GM20000 (cell line): ENCODE measurements at places on chromosomes 12 and 14.

DNA sequence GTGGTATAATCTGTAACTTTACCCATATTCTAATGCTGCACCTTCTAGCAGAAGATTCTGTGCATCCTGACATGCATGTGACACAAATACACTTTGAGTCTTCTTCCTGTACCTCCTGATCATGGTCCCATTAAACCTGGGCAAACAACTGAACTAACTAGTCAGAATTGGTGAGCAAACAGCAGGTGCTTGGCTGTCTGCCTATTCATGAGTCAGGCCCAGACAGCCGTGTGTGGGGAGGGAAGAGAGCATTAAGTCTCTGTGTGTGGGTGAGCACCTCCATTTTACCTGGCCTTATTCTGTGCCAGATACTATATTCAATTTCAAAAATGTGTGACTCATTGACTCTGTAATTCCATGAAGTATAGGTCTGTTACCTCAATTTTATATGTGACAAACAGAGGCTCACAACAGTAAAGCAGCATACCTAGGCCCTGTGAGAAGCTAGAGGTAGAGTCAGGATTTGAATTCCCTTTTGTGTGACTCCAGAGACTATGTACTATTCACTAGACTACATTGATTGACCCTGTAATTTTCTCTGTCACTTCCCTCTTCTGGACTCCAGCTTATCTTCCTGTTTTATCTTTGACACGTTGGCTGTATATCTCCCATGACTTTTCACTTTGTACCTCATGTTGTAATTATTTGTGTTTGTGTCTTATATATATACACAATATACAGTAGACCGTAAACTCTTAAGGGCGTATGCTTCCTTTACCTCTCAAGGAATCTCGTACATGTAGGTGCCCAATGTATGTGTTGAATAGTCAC lies 32.2 kb downstream of the SUSD6 start:
- DNase-seq: no peak

DNA sequence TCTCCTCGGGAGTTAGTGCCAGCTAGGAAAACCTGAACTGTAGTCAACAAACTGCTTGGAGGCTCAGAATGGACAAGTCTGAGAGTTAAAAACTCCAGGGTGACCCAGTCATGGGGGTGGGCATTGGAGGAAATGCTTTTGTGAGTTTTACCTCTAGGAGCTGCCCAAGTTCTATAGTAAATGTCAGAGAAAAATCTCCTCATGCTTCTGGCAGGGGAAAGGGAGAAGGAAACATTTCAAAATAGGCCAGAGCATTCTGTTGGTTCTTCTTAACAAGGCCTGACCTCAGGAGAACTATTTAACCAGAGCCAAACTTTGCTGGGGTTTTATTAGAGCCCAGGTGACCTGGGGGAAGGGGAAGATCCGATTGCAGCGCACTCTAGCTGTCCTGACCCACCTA lies 12.3 kb downstream of the NINJ2 start:
- no peak for DNase-seq

GRCh38 chr12:132429946-132430643 lies 59.9 kb upstream of the FBRSL1 start:
- DNase-seq: peak; percentile 85

DNA sequence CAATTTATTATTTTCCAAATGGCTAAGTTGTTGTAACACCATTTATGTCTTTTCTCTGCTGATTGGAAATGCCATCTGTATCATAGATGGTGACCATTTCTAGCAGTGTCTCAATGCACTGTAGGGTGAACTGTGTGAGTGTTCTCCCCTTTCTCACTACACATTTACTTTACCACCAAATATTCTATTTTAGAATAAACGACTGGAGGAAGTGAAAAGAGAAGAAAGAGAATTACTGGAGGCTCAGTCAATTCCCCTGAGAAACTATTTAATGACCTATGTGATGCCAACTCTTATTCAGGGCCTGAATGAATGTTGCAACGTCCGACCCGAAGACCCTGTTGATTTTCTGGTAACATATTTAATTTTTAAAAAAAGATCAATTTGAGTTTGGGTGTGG lies 15.5 kb upstream of the PAPOLA start:
- no peak for DNase-seq

DNA sequence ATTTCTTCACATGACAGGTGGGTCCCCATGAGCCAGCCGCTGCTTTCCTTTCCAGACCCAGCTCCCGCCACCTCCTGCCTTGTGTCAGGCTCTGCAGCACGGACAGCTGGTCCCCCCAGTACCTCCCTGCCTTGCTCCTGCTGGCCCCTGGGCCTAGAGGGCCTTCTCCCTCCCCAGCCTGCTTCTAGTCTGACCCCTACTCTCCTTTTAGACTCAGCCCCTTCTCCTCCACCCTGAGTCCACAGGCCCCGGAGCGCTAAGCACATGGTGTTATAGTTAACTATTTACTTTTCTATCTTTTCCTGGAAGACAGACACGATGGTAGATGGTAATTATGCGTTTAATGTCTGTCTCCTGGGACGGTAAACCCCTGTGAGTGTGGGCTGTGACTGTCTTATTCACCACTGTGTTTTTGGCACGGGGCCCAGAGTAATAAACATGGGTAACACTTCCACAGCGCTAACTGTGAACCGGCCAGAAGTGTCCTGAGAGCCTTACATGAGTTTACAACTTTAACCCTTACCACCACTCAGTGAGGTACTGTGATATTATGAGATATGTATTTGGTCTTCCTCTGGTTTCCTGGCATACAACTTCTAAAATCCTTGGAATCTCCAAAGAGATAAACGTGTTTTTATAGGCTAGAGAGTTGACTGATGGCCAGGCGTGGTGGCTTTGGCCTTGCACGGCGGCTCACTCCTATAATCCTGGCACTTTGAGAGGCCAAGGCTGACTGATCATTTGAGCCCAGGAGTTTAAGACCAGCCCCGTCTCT lies 41.2 kb downstream of the DGLUCY start:
- DNase-seq: no peak

- DNase-seq: no peak
Observed at GRCh38 chr14:68661226-68662225, 131.3 kb downstream of the ZFP36L1 start.

- no peak for DNase-seq
Observed at GRCh38 chr12:6978611-6979011, 7.9 kb downstream of the EMG1 start.

GRCh38 chr14:35470755-35471154 lies 63.2 kb upstream of the INSM2 start:
- no peak for DNase-seq

DNA sequence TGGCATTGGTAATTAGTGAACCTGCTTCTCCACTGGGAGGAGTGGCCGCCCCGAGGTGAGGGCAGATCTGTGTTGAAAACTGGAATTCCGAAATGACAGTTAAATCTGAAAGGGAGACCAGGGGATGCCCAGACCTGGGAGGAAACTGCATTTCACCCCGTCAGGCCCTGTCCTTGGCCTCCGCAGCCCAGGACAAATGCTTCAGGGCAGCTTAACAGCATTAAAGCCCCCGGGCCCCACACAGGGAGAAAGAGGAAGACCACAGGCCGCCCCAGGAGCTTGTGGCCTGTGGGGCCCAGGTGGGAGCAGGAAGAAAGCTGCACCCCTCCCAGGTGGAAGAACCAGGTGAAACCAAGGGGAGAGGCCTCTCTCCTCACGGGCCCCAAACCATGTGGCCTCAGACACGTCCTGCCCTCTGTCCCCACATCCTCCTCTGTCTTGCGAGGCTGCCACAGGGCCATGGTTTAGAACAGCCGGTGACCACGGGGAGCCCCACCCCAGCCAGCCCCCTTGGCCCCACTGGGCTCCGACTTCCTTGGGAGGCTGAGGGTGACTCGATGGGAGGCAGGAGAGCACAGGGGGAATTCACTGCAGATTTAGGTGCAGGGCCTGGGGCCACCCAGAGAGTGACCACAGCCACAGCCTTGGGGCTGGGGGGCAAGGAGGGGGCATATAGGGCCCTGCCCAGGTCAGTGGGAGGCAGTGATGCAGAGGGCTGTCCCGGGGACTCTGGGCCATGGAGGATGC lies 265.4 kb downstream of the ADGRD1 start:
- no peak for DNase-seq

DNA sequence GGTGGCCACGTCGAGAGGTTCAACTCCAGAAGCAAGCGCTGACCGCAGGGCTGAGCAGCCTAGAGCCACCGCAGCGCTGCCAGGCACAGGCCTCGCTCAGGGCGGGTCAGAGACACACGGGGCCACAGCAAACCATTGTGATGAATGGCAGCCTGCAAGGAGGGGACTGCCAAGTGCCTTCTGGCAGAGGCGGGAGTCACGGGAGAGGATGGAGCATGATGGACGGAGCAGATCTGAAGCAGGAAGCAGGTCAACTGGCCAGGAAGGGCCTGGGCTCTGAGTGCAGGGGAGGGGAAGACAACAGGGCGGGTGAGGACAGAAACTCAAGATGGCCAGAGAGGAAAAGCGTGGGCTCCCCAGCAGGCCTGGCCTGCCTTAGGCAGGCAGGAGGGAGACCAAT lies 49.8 kb downstream of the CDC42BPB start:
- DNase-seq: no peak

GRCh38 chr14:95255013-95255412 lies 64.7 kb downstream of the CLMN start:
- DNase-seq: no peak

DNA sequence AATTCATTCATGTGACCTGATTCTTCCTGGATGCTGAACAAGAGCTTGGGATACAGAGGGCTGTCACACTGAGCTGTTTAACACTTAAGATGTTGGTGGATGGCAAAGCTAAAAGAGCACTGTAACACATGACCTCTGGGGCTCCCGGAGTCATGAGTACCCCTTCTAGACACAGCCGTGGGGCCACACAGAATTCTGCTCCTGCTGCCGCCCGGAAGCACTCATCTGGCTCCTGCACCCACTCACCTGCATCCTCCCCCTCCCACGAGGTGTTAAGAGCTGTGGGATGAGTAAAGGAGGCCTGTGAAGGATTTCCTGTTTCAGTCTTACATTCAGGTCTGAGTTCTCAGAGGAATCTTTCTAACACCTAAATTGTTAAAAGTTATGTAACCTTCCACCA lies 78.0 kb upstream of the SSTR1 start:
- no peak for DNase-seq

DNA sequence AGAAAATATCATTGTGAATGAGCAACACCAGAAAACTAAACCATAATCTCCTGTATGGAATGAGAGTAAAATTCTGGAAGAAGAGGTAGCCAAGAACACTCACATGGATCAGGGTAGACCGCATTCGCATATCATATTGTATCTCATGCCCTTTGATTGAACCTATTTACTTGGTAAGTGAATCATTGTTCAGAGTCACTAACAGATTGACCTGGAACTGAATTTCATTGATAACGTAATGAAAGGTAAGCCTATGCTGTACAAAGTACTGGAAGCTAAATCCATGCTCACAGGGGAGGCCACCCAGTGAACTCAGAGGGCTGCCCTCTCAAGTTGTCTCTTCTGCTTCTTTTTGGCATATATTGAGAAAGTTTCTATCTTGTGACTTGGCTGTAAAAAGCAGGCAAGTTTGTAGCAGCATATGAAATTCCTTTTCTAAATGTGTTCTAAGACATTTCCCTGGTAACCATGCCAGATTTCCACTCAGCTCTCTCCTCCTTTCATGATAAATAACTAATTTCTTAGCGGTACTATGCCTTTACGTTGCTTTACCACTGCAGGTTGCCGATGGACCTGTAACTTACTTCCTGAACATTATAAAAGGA lies 91.4 kb downstream of the PLCZ1 start:
- DNase-seq: no peak

GRCh38 chr12:10354071-10354470 lies 35.8 kb downstream of the KLRK1 start:
- no peak for DNase-seq

DNA sequence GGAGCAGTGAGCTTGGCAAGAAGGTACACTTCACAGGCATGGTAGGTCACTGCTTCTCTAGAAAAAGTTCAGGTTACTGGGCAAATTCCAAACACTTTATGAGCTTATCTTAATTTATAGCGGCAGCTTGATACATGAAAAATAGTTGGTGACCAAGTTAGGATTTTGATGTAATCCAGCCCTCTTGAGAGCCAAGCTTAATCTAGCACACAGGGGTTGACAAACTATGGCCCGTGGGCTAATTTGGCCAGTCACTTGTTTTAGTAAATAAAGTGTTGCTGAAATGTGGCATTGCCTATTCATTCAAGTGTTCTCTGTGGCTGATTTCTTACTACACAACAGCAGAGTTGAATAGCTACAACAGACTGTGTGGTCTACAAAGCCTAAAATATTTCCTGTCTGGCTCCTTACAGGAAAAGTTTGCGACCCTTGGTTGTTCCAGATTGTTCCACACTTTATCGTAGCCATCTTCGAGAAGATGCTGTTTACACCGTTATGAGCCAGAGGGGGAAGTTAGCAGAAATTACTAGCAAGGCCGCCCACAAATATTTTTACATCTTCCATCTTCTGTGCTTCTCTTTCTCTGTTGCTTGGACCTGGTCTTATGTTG lies 120.9 kb downstream of the DAAM1 start:
- no peak for DNase-seq

- no peak for DNase-seq
Observed at GRCh38 chr14:88950069-88950468, 125.6 kb downstream of the TTC8 start.

GRCh38 chr12:46649433-46649832 lies 176.4 kb downstream of the SLC38A4 start:
- DNase-seq: no peak

GRCh38 chr12:17322090-17322489 lies 716.1 kb upstream of the LMO3 start:
- DNase-seq: no peak

GRCh38 chr12:94123127-94123526 lies 25.2 kb upstream of the PLXNC1 start:
- DNase-seq: no peak

- DNase-seq: no peak
Observed at GRCh38 chr14:24145690-24146452, 539 bp downstream of the PSME2 start.

GRCh38 chr14:65115615-65116014 lies 13.3 kb upstream of the MAX start:
- no peak for DNase-seq

DNA sequence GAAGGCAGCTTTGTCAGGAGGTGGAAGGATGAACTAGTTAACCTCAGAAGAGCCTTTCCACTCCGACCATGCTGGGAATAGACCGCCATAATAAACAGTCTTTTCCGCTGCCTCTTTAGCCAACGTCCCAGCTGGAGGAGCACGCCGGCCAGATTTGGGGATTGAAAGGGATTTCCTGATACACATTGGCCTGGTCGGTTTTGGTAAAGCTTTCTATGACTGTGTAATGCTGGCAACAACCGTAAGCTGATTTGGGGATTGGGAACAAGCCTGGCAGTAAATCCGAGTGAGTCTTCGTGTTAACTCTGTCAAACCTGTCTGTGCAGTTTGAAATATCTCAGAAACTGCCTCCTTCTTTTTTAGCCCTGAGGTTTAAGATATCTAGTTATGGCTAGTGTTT lies 87.0 kb downstream of the DAD1 start:
- DNase-seq: no peak
